H7 (cell line): ENCODE measurements at places on chromosomes 2 and 18. TPM values are rescaled to one million over a fixed set of nuclear protein-coding genes. Genes with fewer than 3 reads are reported as not detected.

SKA1 gene
- total RNA-seq: 29.2 and 33.9 TPM in 2 replicates

CYP27A1 gene
- total RNA-seq: 14.3 and 15.4 TPM in 2 replicates

SUPT7L gene
- 26.6 and 29.3 TPM in 2 replicates for total RNA-seq

OBSL1 gene
- total RNA-seq: 155 and 158 TPM in 2 replicates

TOGARAM2 gene
- total RNA-seq: 0.18 and 0.21 TPM in 2 replicates

CFAP65 gene
- total RNA-seq: 0.11 TPM in 1 of 2 replicates, not detected in the other

IGFBP2 gene
- 848 and 859 TPM in 2 replicates for total RNA-seq

DSC2 gene
- 22.9 and 25.7 TPM in 2 replicates for total RNA-seq

COLEC12 gene
- 1.9 and 8.9 TPM in 2 replicates for total RNA-seq

MROH2A gene
- not detected in 2 replicates for total RNA-seq

GKN1 gene
- total RNA-seq: not detected in 2 replicates

ARHGEF33 gene
- total RNA-seq: not detected in 2 replicates

COL4A3 gene
- total RNA-seq: 0.07 and 0.67 TPM in 2 replicates

ABCB11 gene
- 0.66 TPM in 1 of 2 replicates, not detected in the other for total RNA-seq

CABYR gene
- total RNA-seq: 12.2 and 15.7 TPM in 2 replicates

STPG4 gene
- total RNA-seq: not detected in 2 replicates

DUSP11 gene
- 28.7 and 35.8 TPM in 2 replicates for total RNA-seq

GNLY gene
- not detected in 2 replicates for total RNA-seq

CD8A gene
- total RNA-seq: not detected in 2 replicates

SLC5A7 gene
- 0.03 TPM in 1 of 2 replicates, not detected in the other for total RNA-seq

INSIG2 gene
- total RNA-seq: 4.6 and 7.3 TPM in 2 replicates

CRYGB gene
- total RNA-seq: 0.94 TPM in 1 of 2 replicates, not detected in the other

GPR45 gene
- 0.15 TPM in 1 of 2 replicates, not detected in the other for total RNA-seq

SPC25 gene
- 11.9 and 13.9 TPM in 2 replicates for total RNA-seq

MC4R gene
- total RNA-seq: 0.03 TPM in 1 of 2 replicates, not detected in the other

SERPINB7 gene
- not detected in 2 replicates for total RNA-seq

REG3G gene
- total RNA-seq: not detected in 2 replicates

KCNJ13 gene
- total RNA-seq: not detected in 2 replicates

ANKRD30B gene
- total RNA-seq: not detected in 2 replicates

MDH1B gene
- 2.0 and 2.2 TPM in 2 replicates for total RNA-seq

KCNE4 gene
- not detected in 2 replicates for total RNA-seq

TSHZ1 gene
- 4.6 and 8.2 TPM in 2 replicates for total RNA-seq

MOGAT1 gene
- total RNA-seq: not detected in 2 replicates

DHRS9 gene
- total RNA-seq: not detected in 2 replicates

DSC3 gene
- 0.73 and 1.2 TPM in 2 replicates for total RNA-seq

ACMSD gene
- total RNA-seq: not detected in 2 replicates

SMYD1 gene
- total RNA-seq: 0.07 and 0.17 TPM in 2 replicates

ACP1 gene
- total RNA-seq: 138 and 179 TPM in 2 replicates
